ENCODE measurements at places on chromosomes 13 and 19.

GRCh38 chr13:87754097-87754496, 82.9 kb downstream of the SLITRK5 start:
- DNase-seq = no peak

GRCh38 chr19:38211151-38211591, 12.9 kb downstream of the DPF1 start:
- DNase-seq = no peak

DNA sequence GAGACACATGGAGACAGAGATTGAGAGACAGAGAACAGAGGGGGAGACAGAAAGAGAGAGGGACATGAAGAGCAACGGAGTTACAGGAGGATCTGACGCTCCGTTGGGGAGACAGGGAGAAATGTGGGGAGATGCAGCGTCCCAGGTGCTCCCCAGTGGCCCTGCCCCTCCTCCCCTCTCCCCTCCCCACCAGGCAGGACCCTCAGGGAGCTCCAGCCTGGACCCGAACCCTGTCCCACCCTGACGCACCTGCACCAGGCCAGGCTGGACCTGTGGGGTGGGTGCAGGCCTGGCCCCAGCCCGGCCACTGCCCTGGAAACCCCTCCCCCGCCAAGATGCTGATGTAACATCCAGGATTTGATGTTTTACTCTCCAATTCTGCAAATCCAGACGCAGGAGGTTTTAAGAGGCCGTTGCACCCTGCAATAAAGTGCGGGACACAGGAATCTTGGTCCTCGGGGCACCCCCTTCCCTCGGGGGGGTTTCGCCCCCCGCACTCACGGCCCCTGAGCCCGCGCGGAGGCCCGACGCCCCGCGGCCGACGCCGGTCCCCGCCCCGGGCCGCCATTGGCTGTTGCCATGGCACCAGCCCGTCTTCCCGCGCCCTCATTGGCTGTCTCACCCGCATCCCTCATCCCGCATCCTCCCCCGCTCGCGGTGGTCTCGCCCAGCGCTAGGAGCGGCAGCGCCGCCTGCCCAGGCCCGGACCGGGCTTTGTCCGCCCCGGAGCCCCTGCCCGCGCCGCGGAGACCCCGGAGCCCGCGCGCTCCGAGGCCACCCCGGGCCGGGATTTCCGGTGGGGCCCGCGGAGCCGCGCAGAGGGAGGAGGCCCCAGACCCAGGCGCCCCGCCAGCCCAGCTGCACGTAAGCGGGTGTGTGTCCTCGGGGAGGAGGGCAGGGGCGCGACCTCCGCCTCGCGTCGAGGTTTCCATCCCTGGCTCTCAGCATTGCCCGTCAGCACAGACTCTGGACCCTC, at the start of gene APC2:
Gene APC2 (plus strand): TSS at position 655 of the 976 bp plus-strand sequence. CDS start 2,881 bp downstream, outside the sequence.
- DNase-seq = no peak

DNA sequence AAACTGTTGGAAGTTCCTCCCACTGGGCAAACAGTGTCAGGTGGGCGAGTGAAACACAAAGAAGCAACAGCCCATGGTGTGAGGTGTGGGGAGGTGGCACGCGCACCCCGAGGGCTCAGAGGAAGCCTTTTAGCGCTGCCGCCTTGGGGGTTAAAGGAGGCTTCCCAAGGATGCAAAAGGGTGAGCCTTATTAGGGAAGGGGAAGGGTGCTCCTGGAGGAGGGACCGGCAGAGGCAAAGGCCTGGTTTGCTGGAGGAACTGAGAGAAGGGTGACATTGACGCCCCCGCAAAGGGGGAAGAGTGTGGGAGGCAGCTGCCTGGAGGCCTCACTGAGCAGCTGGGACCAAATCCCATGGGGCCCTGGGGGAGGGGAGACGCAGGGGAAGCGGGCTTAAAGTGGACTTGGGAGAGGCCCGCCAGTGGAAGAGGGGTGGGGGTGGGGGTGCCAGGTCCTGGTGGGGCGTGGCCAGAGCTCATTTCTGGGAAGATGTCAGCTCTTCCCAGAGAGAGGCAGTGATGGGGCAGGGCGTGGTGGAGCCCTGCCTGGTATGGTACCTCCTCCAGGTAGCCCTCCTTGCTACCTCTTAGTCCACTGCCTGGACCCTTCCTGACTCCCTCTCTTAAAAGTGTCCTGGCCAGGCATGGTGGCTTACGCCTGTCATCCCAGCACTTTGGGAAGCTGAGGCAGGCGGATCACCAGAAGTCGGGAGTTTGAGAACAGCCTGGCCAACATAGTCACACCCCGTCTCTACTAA, 12.0 kb upstream of the FCHO1 start:
- DNase-seq = no peak

- no peak for DNase-seq
These were observed 15.2 kb downstream of the CBY2 start for GRCh38 chr13:45717349-45717748.

DNA sequence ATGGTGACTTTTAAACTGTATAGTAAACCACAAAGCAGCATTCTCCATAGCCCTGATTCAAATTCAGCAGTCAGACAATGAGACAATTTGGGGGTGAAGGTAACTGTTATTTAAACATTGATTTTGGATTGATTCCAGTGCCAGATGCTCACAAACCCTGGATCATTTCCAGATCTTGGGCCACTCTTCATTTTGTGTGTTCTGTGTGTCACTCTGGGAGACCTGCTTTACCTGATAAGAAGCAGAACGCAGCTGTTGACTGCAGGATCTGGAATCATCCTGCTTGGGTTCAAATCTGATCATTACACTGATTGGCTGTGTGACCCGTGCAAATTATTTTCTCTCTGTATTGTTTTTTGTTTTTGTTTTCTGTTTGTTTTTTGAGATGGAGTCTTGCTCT, 4.0 kb upstream of the PCDH8 start:
- no peak for DNase-seq

- no peak for DNase-seq
These were observed 83.2 kb downstream of the CCNA1 start for GRCh38 chr13:36515466-36515865.

DNA sequence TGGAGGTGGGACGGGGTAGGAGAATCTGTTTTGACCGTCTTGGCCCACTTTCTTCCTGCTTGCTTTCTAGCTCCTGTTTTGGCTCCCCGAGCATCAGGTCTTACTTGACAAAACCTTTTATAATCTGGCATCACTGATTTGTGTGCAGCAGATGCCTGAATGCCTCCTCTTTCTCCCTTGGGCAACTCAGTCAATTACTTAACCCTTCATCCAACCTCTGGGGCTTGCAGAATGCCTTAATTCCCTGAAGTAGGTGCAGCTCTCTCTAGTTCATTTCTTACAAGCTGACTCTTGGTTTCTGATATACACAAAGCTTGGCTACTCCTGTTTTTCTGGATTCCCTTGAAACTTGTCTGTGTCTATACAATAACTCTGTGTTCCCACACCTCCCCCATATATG, 5.7 kb upstream of the NUP58 start:
- DNase-seq = no peak

GRCh38 chr19:642767-643727, 3.4 kb downstream of the FGF22 start:
- no peak for DNase-seq

DNA sequence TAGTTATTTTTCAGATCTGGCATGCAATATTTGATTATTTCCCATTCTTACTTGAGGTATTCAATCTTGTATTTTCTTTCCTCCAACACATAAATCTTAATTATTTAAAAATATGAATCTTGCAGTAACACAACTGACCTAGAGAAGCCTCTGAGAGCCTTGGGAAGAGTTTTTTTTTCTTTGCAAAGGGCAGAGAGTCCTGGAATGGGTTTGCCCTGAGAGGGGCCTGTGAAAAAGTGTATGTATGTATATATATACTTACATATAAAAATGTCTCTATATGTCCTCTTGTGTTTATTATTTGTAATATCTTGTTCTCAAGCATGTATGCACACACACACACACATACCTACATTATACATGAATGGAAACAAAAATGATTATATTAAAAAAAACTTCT, 801.2 kb upstream of the SLITRK1 start:
- no peak for DNase-seq

GRCh38 chr13:51636349-51636890, 52.2 kb downstream of the WDFY2 start:
- DNase-seq = no peak

DNA sequence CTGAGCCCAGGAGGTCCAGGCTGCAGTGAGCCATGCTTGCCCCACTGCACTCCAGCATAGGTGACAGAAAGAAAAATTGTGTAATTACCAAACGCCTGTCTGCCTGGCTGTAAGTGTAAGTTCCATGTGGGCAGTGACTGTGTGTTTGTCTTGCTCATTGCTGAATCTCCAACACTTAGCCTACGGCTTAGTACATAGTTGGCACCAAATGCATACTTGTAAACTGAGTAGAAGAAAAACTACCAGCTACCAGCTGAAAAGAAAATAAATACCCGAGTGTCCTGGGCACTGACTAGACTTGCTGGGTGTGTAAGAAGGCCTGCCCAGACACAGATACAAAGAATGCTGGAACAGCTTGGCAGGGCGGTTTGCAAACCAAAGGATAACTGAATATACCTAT, 2.7 kb upstream of the CEBPG start:
- no peak for DNase-seq

DNA sequence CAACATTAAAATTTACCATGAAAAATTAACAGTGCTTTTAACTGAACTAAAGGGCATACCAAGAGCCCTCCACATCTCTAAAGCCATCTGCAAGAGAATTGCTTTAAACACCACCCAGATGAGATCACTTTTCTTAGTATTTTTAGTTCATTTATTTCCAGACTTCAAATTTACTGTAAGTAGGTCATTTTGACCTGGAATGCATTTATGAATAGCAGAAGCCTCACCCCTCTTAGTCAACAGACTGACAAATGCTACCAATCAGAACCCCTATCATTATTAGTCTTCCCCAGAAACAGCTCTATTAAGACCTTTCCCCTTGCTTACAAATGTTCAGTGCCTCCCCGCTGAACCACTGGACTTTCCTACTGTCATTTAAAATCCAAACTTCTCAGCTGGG, 27.3 kb downstream of the RUBCNL start:
- no peak for DNase-seq

- DNase-seq = no peak
These were observed 5.0 kb upstream of the ARHGAP45 start for GRCh38 chr19:1061987-1062386.

DNA sequence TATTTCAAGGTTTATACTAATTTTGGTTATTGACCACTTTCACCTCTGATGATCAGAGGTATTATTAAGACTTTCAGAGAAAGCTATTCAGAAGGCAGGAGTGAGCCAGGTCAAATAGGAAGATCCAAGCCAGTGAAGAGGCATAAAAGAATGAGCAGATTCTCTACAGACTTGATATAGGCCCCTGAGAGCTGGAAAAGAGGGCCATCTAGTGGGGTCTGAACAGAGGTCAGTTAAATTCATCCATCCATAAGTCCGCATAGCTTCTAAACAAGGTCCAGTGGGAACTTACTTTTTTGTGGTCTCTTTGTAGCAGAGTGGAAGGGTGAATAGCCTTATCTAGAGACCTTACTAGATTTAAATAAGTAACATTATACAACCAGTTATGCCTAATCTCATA, 126.6 kb upstream of the UFM1 start:
- peak; percentile 25 for DNase-seq

DNA sequence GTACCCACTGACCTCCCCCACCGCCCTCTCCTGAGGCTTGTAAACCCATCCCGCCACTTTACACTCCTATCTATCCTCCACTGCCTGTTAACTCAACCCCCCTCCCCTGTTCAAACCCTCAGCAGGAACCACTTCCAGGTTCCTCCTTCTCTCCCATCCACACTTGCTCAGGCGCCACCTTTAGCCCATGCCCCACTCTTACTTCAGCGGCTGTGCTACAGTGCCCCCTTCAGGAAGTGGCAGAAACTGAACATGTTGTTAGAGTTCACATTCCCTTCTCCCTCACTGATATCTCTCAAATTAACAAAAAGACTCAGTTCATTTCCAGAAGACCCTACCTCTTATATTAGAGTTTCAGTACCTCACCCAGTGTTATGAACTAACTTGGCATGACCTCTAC, 49.4 kb downstream of the ZNF91 start:
- DNase-seq = peak; percentile 52

- no peak for DNase-seq
These were observed at the start of gene ZNF181 for GRCh38 chr19:34733746-34734536. Gene ZNF181, plus strand, starts transcription at chr19:34734243. Its CDS starts 795 bp downstream, at chr19:34735038.

DNA sequence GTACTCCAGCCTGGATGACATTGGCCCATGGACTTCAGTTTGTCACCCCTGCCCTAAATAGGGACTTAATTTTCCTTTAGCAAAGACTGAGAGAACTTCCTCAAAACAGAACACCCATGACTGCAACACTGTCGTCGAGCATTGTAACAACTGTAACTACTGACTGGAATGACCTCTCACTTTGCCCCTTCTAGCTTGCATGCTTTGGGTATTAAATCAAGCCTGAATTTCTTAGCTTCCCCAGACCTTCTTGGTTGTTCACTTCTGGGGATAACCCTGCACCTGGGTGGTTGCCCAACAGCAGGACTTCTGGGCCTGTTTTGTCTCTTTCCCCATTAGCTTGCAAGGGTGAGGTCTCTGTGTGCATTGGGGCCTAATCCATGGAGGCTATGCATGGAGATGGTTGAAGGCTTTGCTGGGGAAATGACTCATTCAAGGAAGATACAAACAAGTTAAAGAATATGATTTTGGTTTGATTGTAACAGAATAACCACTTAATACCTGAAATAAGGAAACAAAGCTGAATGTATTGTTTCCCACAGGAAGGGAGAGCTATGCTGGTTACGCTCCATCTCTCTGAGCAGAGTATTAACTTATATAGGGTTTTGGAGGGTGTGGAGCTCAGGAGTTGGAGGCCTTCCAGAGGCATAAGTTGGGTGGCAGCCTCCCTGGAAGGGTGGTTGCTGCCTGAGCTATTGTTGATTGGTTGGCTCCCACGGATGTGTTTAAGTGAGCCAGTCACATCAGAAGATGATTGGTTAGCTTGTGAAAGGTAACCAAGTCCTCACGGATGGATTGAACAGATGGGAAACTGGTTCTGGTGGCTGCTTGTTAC, 34.7 kb upstream of the UBAC2 start:
- no peak for DNase-seq

GRCh38 chr19:40682431-40682964, 8.0 kb downstream of the NUMBL start:
- DNase-seq = no peak

DNA sequence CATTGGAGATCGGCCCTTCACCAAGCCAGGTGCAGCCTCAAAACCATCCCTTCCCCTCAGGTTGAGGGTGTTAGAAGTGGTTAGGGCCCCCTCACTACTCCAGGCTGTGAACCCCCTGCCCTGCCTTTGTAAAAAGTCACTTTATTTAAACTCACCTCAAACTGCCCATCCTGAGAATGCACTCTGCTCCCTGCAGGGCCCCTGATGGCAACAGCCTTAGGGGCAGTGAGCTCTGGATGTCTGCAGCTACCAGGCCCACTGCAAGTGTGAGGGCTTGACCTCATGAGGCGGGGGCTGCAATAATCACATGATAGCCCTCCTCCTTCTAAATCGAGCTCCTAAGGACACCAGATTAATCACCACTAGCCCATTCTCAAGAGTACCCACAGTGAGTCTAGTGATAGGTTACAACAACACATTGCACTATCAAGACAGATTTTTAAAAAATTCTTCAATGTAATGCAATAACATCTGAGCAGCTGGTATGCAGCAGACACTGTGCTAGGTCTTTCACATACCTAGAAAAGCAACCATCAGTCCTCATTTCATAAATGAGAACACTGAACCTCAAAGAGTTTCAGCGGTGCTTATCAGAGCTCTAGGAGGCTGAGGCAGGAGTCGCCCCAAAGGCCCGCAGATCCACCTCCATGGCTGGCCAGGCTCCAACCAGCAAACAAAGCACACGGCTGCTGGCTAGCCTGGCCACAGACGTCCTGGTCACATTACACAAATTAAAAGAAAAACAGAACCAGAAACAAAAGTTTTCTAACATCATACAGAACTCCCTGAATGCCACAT, 26.0 kb downstream of the SLC7A1 start:
- no peak for DNase-seq

Data from iPS DF 6.9 (cell line).